Stimulated activated naive B cell treated with anti-CD40 and anti-IgM and Interleukin-4, amounts not matched to agents 10 μg/mL and 1 μg/mL and 100 μg/mL, for 72 hours (primary cell): ENCODE measurements at places on chromosomes 2 and 18.

DNA sequence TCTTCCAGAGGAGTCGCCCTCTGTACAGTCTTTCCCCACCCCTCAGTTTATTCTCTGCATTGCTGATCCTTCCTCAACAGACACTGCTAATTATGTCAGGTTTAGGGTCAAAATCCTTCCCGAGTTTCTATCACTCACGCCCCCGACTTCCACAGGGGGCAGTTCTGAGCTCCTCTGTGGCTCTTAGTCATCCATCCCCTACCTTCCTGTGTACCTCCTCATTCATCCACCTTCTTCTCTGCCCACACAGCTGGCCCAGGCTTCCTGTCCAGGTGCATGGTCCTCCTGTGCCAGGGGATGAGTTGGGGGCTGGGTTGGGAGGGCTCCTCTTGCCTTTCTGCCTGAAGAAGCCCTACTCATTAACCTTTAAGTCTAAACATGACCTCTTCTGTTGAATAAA is 202.9 kb downstream of the ARL4C start:
- DNase-seq = no peak

- DNase-seq = no peak
These were observed 2.8 kb downstream of the SH3BP4 start for GRCh38 chr2:234954551-234954992.

DNA sequence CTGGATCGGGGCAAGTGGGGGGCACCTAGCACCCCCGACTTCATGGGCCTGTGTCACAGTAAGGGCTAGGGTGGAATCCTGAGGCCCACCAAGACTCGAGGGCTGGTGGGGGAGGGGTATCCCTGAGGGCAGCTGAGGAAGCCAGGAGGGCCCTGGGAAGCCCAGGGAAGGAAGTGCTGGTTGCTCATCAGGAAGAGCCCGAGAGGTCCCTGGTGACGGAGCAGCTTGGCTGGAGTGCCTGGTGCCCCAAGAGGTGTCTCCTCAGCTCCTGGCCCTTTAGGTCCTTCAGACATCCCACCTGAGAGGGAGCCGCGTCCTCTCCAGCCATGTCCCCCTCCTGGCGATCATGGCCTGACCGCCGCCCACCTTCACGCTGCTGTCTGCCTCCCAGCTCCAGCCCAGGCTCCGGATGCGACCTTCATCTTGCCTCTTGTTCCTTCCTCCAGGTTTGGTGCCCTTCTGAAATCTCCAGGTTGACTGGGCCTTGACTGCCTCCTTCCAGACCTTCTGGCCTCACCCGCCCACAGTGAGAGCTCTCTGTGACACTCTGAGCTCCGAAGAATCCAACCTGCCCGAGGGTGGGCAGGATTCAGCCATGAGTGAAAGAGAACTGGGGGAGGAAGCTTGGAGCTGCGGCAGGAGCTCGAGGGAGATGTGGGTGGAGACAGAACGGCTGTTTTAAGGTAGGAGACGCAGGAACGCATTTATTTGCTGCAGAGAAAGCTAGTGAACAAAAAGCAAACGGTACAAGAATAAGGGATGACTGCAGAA is 42.7 kb upstream of the SEMA4C start:
- no peak for DNase-seq

DNA sequence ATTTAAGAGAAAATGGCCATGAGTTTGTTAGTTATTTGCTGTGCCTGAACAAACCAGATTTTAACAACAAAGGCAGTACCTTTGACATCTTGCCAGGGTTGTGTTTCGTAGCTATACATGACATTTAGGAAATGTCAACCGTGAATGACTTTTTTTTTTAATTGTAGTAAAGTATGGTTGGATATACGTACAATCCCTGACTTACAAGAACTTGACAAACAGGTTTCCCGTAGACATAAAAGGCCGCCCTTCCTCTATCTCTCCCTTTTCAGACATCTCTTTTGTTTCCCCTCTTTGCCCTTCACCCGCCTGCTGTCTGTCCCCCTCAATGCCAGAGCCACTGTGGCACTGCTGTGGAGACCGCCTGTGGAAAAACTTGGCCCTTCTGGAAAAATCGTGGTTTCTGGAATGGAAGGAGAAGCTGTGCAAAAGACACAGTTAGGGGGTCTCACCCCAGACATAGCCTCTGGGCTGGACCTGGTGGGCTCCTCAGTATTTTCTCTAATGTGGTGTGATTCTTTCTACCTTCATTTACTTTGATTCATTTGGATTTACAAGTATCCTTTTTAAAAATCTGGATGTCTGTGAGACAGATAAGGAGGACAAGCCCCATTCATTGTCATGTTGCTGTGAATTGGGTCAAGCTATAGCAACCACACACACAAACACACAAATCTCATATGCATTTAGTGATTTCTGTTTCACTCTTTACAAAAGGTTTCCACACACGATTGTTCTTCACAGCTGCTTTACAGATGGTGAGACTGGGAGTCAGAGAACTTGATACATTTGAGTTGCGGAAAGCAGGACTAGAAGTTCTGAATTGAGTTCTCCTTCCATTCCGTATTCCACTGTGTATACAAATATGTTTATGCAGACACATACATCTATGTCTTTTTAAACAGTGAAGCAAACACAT is 48.6 kb downstream of the SPATS2L start:
- no peak for DNase-seq

DNA sequence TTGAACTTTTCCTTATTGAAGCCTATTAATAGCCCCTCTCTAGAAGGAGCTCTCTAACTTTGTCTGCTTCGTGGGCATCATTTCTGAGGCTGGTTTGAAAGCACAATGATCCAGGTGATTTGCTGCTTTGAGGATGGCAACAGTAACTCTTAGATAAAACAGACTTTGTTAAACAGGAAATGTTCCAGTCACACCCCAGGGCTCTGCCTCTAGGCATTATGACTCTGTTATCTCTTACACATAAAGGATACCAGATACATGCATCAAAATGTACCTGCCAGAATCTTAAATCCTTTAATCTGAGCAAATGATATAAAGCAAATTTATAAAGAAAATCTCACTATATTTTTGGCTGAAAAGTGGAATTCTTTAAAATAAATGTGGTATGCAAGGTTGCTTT is 52.3 kb downstream of the GAD1 start:
- DNase-seq = no peak

GRCh38 chr2:19228715-19229114 is 129.7 kb downstream of the OSR1 start:
- no peak for DNase-seq

DNA sequence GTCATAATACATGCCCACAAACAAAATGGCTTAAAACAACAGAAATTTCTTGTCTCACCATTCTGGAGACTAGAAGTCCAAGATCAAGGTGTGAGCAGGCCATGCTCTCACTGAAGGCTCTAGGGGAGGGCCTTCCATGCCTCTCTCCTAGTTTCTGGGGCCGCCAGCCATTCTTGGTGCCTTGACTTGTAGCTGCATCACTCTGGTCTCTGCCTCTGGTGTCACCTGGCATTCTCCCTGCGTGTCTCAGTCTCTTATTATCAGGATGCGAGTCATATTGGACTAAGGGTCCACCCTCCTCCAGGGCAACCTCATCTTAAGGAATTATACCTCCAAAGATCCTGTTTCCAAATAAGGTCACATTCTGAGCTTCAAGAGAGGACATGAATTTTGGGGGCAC is 76.1 kb downstream of the KCNF1 start:
- no peak for DNase-seq

DNA sequence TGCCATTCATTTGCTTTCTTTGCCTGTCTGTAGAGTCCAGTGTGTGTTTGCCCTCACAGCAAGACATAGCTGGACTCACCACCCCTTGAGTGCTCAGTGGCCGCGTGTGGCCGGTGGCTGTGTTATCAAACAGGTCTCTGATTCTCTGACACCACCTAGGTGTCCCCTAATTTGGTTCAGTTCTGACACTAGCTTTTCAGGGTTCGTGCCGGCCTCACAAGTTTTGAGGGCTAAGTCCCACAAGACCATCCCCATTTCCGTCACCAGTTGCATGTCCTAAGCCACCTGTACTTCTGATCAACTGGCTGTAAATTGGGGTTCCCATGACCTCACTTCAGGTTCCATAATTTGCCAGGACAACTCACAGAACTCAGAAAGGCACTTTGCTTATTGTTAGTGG is 23.5 kb downstream of the NCK2 start:
- no peak for DNase-seq

DNA sequence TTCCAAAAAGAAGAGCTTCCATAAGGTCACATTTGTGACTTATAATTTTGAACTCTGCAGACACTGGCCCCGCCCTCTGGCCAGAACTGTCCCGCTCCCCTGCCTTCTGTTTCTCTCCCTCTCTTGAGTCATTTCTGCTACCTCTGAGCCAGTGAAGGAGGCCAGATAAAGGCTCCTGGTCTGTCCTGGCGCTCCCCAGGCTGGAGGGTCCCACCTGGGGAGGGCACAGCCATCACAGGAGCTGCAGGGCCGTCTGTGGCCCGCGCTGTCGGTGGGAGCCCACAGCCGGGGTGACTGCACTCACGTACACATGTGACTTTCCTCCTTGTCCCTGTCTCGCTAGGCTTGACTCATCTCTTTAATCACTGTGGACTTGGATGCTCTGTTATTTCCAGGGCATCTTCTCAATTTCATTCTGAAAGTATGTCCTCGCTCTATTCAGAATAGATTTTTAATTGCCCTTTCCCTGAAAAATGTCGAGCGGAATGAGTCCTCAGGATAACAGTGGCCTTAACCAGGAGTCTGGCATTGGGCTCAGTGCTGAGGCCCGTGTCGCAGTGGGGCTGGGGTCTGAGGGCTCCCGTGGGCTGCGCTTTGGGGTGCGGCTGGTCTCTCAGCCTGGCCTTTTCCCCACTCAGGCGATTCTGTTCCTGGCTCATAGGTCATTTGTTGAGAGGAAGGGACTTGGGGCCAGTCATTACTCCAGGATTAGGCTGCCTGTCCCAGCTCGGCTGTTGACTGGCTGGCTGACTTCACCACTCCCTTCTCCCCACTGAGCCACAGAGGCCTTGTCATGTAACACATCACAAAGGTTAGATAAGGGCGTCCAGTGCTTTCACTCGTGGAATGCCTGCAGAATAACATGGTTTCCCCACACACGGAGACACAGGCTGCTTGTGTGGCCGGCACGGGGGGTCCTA is 34.5 kb downstream of the KLHL29 start:
- no peak for DNase-seq

DNA sequence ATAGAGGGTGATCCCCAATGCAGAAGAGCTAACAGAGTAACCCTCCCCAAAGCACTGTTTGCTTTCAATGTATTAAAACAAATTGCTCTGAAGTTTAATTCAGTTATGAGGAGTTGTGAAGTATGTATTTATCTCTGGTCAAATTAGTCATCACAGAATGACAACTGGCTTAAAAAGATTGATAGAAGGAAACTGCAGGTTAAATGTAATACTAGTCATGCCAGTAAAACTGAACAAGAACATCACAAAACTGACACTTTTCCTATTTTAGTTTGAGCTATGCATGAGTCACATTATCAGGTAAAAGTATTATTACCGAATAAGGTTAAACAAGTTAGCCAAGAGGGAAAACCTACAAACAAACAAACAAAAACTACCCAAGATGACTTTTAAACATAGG is 99.0 kb upstream of the ACVR1C start:
- no peak for DNase-seq

DNA sequence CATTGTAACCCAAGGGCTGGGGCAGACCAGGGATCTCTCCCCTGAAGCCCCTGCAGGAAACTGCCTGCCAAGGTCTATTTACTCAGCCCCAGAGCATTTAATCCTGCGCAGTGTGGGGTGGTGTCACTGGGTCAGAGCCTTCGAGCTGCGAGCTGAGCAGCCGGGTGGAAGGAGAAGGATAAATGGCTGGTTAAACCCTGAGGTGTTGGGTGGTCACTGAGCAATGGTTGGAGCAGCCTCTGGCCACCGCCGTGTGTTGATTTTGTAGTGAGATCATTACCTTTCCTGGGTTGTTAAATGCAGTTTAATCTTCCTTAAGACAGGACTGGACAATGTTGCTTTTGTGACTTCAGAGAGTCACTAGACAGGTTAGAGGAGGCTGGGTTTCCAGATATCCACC is 98.1 kb downstream of the SETBP1 start:
- no peak for DNase-seq

- no peak for DNase-seq
These were observed 485.2 kb upstream of the REG3G start for GRCh38 chr2:78540255-78540654.

DNA sequence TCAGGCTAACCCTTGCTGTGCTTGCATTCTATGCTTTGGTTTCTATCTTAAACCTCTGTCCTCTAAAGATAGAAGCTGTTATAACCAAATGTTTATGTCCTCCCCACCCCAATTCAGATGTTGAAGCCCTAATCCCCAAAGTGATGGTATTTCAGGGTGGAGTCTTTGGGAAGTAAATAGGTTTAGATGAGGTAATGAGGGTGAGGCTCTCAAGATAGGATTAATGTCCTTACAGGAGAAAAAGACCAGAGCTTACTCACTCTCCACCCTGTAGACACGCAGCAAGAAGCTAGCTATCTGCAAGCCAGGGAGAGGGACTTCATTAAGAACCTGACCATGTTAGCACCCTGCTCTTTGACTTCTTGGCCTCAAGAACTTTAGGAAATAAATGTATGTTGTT is 362.5 kb downstream of the ERBB4 start:
- DNase-seq = no peak

GRCh38 chr2:239518286-239519088 is 117.7 kb upstream of the HDAC4 start:
- DNase-seq = no peak

- no peak for DNase-seq
These were observed 51.2 kb downstream of the KIAA2012 start for GRCh38 chr2:202124286-202124685.

DNA sequence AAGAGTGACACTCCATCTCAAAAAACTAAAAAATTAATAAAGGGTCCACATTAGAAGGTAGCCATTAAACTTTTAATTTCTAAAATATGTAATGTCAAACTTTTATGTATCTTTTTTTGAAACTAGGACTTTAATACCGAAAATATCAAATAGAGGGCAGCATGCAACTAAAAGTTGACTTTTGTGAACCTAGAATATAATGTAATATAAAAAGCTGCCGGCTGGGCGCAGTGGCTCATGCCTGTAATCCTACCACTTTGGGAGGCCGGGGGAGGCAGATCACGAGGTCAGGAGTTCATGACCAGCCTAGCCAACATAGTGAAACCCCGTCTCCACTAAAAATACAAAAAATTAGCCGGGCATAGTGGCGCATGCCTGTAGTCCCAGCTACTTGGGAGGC is 62.8 kb downstream of the INO80D start:
- DNase-seq = no peak
